ENCODE measurements at places on chromosomes 1 and 21.

DNA sequence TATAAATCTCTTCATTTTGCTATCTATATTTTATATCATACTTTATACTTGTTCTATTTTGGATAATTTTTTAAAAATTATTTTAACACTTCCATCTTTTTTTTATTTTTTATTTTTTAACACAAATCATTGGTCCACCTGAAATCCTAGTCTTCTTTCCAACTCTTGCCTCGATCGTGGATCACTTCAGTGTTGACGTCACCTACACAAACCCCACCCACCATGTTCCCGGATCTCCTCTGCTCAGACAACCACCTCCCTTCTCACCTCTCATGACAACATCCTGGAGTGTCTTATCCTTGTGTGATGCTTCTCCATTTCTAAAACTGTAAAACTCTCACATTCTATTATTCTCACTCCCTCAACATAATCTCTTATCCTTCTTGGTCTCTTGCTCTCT lies 34.1 kb upstream of the BTG3 start:
- DNase-seq, result no peak

DNA sequence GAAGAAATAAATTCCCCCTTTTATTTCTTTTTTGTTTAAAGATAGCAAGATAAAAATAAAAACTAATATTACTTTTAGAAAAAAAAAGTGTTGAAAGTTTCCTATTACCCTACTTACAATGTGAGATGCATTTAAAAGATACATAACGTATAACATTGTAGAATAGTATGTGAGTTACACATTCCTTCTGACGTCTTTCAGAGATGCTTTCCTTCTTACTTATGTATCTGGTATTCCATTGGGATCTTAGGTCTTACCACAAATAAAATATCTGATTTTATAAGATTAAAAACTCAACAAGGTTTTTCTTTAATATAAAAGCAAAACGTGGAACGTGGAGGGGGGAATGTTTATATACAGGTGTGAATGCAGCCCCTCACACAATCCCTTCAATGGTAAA lies 147.2 kb upstream of the ETS2 start:
- DNase-seq, result no peak

DNA sequence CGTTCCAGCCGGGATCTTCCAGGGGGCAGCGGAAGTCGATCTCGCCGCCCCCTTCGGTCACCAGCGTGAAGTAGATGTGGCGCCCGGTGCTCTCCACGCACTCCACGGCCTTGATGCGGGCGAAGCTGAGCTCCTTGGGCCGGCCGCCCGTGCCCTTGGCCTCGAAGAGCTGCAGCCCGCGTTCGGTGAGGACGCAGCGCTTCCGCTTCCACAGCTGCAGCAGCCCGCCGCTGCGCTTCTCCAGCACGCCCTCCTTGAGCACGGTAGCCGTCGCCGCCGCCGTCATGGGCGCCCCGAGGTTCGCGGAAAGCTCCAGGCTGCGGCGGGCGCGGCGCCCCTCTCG lies 516 bp downstream of the PHLDA3 start:
- DNase-seq, result no peak

DNA sequence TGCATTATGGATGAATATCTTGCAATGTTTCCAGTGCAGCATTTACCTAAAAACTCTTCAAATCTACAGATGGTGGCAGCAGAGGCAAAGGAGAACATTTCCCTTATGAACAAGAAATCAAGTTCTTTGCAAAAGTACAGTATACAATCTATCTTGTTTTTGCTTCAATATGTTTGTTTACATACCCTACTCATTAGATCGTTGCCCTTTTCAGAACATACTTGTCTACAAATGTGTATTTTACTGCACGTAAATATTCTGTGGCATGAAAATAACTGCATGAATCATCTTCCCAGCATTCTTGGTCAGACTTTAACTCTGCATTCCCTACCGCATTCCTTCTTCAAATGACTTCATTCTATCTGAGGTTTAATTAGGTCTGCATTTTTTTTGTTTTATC lies 212.7 kb downstream of the ZP4 start:
- no peak for DNase-seq

GRCh38 chr1:70714149-70714548 lies 303.1 kb downstream of the CTH start:
- no peak for DNase-seq

DNA sequence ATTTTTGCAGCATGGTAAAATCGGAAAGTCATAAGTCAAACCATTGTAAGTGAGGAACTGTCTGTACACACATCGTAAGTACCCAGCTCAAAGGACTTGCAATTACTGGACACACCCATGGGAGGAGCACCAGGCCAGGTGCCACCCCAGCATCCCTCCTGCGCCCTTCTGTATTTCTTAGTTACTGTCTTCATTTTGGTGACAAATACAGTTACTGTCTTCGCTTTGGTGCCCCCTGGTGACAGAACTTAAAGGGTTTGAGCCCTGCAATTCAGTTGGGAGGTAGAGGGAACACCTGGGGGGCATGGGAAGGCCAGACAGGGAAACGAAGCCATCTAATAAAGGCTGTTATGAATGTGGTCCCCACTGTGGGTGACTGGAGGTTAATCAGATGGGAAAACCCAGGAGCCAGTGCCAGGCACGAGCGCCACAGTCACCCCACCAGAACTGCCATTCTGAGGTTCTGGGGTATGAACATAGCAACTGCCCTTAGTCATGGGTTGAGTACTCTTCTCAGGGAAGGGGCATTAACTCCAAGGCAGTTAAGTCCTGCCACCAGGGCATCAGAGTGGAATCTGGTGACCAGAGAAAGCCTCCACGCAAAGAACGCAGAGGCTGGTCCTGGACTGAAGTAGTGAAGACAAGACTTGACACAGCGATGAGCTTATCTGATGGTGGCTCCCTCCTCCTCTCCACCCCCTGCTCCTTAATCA lies 612.9 kb downstream of the PTPRU start:
- DNase-seq, result no peak

GRCh38 chr1:74113333-74113732 lies 84.6 kb downstream of the LRRIQ3 start:
- DNase-seq, result no peak

- DNase-seq, result no peak
These were observed 150.3 kb downstream of the DHRS3 start for GRCh38 chr1:12467570-12468286.

GRCh38 chr1:112988367-112988766 lies 32.4 kb upstream of the SLC16A1 start:
- DNase-seq, result no peak

GRCh38 chr1:80050085-80050484 lies 1043.6 kb upstream of the ADGRL4 start:
- DNase-seq, result no peak

- DNase-seq, result no peak
These were observed 72.8 kb downstream of the CD2 start for GRCh38 chr1:116826818-116827606.

- no peak for DNase-seq
These were observed 77.6 kb downstream of the CLSTN1 start for GRCh38 chr1:9746211-9746610.

DNA sequence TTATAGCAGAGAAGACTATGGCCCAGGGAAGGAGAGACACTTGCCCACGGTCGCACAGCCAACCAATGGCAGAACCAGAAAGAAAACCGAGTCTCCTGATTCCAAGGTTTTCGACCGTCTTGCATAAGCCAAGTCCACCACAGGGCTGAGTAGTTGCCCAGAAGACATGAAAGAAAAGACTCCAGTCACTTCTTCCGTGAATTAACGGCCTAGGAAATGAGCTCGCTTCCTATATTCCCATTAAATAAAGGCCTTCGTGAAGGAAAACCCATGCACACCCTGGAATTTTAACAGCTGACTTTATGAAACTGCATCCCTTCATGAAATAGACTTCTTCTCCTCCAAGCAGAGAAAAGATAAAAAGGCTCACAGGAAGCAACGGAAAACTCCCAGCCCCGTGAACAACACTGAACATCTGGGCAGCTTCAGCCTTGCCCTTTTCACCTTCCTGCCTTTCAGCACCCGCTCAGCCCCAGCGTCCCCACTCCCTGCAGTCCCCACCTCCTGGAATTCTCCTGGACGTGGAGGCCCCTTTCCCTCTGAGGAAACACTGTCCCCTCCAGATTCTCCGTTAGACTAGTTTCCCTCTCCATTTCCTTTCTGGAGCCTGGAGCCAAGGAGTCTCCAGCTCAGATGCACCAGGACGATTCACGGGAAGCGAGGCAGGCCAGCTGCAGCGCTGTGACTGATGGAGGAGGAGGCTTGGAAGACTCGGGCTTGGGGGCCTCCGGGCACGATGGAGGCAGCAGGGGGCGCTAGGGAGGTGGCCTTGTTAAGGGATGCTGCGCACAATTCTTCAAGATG lies 2.7 kb upstream of the MYOC start:
- DNase-seq, result peak; percentile 56

DNA sequence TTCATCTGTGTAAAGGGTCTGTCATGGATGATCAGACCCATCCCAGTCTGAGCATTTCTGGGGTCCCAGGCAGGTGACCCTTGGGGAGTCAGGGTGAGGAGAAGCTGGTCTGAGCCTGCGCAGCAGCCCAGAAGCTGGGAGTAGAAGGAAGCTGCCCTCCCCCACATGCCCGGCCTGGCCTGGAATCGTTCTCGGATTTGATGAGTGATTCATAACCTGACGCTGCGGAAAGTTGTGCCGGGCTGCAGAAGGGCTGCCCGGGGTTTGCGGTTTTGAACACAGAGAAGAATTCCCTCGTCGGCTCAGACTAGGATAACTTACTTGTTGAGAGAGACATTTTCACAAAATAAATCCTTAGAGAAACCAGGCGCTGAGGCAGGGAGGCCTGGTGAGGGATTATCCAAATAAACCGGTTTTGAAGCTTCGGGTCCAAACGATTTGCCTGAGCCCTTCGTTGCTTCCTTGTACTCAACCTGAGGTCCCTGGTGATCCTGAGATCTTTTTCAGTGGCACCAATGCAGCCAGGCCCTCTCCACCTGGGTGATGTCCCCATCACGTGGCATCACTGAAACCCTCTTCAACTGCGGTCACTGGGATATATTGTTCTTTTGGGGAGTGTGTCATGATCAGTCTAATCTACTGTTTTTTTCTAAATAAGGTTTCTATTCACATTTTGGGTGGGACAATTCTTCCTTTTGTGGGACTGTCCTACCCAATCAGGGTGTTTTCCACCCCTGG lies 29.2 kb downstream of the EPHB2 start:
- no peak for DNase-seq

DNA sequence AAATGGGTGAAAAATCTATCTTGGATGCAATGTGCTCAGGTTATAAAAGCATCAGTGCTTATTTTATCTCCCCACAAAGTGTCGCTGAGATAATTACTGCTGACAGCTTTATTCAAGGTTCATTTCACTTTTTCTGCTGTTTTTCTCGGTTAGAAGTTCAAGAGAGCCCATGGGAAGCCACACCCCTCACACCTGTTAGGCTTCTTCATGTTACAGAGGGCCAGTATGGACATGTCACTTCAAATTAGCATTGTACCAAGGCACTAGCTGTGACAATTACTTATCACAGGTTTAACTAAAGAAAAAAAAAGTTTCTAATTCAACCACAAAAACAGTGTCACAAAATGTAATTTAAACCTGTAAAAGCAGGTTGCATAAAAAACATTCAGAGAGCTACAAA lies 187.3 kb upstream of the DMRTA2 start:
- DNase-seq, result no peak

GRCh38 chr1:183407474-183407873 lies 10.7 kb downstream of the NMNAT2 start:
- no peak for DNase-seq
